NCI-H774 (cell line): ENCODE measurements at places on chromosomes 5 and 9.

DNA sequence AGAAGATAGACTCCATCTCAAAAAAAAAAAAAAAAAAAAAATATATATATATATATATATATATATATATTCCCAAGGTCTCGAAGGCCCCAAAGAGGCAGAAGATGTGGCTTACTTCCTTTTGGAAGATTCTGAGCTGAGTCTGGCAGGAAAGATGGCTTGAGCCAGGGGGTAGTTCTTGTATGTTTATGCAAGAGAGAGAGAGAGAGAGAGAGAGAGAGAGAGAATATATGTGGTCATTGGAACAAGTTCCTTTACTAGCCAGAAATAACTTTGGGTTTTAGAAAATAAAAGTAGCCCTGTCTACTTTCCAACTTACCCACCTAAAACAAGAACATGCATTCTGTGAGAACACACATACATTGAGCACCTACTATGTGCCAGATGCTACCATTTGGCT is 17.6 kb downstream of the NCS1 start:
- DNase-seq: no peak

GRCh38 chr9:133913571-133914369 is 78.4 kb downstream of the VAV2 start:
- no peak for DNase-seq

DNA sequence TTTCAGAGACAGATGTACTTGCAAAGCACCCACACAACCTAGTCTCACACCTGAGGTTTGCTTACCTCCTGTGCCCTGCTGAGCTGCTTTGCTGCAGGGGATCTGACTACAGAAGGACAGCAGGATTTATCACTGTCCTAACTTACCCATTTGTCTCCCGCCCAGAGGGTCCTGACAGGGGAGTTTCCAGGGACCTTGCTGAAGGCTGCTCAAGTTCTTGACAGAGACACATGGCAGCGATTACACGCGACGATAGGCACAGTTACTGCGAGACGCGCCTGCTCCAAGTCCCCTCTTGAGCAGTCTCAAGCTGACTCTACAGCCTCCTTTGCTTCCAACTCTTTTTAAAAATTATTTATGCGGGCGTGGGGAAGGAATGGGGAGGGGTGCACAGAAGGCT is 24.6 kb upstream of the GALNT10 start:
- DNase-seq: no peak

- no peak for DNase-seq
These were observed 61.3 kb upstream of the IQGAP2 start for GRCh38 chr5:76341651-76342334.

GRCh38 chr5:36305571-36306326 is 4.0 kb upstream of the RANBP3L start:
- peak; percentile 77 for DNase-seq

DNA sequence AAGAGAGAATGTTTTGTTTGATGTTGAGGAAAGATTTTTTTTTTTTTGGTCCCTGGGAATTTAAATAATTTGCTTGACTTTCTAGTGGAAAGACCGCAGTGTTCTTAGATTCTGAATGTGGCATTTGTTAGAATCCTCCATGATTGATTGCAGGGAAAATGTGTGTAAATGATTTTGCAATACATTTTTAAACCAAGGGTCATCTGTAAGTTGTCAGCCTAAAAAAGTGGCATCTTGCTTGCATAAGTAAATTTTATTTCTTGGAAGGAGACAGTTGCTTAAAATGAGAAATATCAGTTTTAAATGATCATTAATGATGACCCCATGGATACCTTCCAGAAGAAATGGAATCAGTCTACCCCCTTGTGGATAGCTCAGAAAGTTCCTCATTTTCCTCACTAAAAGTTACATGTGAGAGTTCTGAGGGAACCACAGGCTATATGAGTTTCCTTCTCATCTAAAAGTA is 105.1 kb upstream of the SLC25A48 start:
- DNase-seq: no peak

DNA sequence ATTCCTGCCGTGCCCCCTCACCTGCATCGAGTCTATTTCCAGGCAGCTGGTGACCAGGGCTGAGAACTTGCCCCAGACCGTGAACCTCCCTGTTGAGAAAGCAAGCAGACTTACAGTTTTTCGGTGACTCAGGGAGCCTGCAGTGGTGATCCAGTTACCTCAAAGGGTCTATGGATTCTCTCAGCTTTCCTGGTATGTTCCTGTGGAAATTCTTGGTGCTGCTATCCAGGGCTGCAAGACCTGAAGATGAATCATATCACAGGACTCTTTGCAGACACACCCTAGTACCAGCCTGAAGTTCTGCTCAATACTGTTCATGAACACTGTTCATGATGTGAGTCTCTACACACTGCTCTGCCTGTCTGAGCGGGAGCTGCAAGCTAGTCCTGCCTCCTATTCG is 154.7 kb downstream of the WDR70 start:
- no peak for DNase-seq

DNA sequence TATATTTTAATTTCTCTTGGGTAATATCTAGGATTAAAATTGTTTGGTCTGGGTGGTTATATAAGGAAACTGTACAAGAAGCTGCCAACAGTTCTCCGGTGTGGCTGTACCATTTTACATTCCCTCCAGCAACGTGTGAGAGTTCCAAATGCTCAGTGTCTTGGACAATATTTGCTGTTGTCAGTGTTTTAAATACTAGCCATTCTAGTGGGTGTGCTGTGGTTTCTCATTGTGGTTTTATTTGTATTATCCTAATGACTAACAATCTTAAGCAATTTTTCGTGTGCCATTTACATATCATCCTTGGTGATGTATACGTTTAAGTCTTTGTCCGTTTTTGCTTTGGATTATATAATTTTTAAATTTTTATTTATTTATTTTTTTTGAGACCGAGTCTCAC is 34.0 kb downstream of the TNFSF15 start:
- no peak for DNase-seq

- DNase-seq: no peak
These were observed 8.4 kb upstream of the UBAP1 start for GRCh38 chr9:34170237-34170991.

DNA sequence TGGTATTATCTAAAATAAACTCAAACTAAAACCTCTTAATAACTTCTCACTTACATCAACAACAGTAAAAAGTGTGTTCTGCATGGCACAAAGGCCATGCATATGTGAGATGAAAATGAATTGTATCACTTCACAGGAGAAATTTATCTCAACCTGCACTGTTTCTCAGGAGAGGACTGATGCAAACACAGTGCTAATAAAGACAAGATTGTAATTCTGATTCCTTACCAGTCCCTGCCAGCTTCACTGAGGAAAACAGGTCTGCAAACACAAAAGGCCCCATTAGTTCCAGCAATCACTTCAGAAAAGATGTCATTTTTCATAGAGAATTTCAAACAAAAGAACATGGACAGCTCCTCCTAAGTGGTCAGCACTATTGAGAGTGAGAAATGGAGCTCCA is 117.3 kb upstream of the PDE4D start:
- DNase-seq: no peak

DNA sequence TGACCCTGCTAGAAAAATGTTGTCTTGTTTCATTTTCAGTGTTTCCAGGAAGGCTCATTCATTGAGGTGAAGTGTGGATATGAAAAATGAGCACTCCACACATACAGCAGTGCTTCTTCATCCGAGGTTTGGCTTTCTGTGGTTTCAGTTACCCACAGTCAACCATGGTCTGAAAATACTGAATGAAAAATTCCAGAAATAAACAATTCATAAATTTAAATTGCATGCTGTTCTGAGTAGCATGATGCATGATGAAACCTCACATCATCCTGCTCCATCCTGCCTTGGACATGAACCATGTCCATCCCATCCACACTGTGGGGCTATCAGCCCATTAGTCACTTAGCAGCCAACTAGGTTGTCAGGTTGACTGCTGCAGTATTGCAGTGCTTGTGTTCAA is 10.4 kb upstream of the SLC45A2 start:
- DNase-seq: no peak

DNA sequence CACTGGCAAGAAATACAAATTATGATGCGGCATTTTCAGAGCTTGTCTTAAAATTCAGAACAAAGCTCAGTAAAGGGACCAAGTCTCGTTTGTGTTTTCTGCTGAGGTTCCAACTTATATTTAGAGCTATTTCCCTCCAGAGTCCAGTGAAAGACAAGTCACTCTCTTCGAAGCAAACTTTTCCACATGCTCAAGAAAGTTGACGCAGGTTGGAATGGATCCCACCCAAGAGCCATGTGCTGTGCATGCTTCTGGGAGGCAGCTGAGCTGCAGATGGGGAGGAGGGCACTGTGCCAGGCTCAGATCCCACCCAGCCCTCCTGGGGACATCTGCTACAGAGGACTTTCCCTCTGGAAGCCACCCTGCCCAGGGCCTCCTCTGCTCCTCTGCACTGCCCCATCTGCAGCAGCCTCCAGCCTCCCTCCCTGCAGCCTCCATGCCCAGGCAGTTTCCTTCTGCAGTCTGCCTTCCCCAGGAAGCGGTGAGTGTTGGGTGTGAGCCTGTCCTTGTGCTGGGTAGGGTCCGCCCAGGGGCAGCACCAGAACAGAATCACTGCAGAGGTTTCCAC is 75.3 kb downstream of the COL23A1 start:
- DNase-seq: no peak

DNA sequence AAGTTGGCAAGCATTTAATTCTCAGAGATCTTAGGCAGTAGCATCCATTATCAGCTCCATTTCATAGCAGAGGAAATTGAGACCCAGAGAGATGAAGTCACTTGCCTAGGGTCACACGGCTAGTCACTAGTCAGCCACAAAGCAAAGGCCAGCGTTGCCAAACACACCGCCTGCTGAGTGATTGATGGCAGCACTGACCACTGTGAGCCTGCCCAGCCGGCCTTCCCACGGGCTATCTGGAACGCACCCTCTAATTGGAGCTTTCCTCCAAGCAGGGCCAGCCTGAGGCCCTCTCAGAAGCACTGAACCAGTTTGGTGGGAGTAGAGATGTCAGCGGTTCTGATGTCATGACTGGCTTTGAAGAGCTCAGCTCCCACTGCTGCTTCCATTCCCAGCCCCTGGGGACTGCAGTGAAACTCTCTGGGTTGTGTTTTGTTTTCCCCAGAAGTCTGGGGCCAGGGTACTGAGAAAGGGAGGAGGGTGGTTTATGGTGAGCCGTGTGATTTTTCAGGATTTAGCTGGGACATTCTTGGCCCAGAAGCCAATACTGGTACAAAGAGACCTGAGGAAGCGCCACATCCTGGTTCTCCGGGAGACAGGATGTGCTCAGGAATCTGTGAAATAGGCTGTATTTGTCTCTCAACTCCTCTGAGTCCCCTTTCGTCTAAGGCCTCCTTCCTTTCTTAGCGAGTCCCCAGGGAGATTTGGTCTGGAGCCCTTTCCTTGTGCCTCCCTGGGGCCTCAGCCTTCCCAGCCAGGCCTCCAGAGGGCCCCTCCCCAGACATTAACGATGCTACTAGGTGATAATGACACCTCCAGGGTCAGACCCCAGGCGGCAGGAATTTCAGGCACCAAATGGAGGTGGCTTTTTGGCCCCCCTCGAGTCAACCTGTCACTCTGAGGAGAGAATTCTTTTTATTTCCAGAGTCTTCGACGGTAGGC is 44.5 kb downstream of the SPRY4 start:
- no peak for DNase-seq
